GM04504 (cell line): ENCODE measurements at places on chromosomes 16 and 17.

DNA sequence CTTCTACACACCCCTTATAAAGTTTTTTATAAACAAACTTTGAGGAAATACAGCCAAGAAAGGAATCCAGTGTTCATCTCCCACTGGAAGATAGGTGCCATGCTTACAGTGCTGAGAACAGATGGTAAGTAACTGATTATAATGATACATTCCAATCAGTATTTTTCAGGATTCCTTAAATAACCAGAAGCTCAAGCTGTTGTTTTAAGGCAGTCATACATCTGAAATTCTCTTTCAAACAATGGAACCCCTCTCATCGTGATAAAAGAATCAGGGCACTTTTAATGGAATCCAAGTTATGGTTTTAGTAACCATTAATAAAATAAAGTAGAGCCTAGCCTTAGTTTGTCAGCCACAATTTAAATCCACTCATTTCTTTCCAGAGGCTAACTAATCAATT is 56.1 kb upstream of the STAC2 start:
- no peak for DNase-seq

DNA sequence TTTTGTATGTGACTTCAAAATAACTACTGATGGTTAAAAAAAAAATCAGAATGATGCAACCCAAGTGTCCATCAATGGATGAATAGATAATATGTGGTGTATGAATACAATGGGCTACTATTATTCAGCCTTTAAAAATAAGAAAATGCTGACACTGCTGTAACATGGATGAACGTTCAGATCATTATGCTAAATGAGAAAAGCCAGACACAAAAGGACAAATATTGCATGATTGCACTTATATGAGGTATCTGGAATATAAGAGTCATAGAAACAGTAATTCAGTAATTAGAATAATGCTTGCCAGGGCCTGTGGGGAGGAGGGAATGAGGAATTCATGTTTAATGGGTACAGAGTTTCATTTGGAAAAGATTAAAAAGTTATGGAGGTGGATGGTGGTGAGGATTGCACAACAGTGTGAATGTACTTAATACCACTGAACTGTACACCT is 25.4 kb downstream of the TENT4B start:
- no peak for DNase-seq

DNA sequence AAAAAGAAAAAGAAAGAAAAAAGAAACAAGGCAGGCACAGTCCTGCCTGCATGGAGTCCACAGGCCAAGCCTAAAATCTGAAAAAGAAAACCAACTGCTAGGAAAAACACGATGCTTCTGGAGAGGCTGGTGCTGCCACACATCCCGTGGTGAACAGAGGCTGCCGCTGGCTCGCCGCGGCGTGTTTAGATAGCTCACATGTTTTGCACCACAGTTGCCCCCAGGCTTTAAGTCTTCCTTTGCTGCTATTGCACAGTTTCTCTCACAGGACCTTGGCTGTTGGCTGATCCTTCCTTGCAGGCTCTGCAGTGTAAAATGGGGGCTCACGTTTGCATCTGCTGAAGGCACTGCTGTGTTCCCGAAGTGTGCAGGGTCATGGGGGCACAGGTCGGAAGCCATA is 8.6 kb downstream of the SLC6A4 start:
- no peak for DNase-seq

GRCh38 chr17:44924107-44924544 is 8.8 kb upstream of the GFAP start:
- no peak for DNase-seq

GRCh38 chr16:67730326-67730725 is 11.2 kb upstream of the GFOD2 start:
- no peak for DNase-seq

DNA sequence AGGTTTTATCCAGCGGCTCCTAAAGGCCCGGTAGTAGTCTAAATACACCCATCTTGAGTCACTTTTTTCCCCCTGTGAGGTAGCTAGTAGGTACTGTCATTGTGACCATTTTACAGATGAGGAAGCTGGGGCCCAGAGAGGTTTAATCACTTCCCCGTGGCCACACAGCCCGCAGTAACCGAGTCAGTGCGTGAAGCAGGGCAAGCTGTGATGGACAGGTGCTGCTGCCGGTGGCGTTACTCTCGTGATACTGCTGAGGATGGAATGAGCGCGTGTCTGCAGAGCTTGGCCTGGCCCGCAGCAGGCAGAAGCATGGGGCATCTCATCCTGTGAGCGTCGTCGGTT is 226.3 kb upstream of the CIBAR2 start:
- DNase-seq, result no peak

DNA sequence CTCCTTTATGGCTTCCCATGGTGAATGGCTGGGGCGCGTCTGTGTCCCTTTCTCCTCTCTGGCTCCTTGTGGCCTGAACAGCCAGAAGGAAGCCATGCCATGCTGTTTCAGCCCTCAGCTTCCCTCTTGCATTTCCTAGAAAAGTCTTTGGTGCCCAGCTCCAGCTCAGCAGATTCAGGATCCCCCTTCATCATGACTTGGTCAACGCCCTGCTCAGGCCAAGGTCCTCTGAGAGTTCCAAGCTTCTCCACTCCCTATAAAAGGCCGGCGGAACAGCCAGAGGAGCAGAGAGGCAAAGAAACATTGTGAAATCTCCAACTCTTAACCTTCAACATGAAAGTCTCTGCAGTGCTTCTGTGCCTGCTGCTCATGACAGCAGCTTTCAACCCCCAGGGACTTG is at the start of gene CCL13:
Gene CCL13 (plus strand): TSS at position 287 of the 400 bp plus-strand sequence. CDS start 47 bp downstream, at position 334.
- DNase-seq, result no peak

DNA sequence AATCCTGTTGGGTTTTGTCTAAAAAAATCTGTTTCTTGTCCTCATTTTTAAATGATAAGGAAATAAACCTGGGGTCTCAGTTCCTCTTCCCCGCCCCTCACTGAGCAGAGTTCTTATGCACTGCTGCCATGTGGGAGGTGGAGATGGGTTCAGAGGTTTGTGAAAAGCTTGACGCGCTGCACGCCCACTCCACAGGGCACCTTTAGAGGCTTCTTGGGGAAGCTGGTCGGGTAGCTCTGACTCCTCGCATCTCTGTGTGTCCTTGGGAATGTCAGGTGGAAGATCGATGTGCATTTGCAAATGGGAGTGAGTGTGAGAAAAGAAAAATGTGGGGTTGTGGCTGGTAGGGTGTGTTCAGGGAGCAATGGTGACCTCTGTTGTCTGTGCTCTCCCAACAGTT is 4.7 kb upstream of the ZNHIT3 start:
- no peak for DNase-seq

DNA sequence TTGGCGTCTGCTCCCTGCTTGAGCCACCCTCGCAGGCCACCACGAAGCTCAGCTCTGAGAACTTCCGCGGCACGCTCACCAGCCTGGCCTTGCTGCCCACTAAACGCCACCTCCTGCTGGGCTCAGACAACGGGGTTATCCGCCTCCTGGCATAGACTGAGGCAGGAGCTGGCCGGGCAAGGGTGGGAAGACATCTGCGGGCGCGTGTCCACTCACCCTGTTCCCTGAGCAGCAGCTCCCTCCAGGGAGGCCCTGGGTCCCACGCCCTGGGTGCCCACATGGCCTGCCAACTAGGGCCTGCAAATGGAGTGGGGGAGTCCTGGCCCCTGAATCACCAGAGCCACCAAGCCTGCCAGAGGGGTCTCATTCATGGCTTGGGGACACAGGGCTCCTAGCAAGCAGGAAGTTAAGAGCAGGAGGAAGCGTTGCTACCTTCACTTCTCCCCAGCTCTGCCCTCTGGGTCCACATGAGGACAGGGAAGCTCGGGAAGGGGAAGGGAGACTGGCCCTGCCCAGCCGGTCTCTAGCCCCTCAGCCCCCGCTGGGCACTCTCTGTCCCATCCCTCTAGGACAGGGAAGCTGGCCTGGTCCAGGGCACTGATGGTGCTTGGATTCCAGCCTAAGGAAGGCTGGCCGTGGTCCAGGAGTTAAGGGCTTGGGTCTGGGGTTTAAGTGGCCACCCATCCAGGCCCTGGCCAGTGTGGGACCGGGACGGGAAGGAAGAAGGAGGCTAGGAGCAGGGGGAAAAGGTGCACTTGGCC is 5.0 kb upstream of the SERPINF2 start:
- DNase-seq, result no peak

DNA sequence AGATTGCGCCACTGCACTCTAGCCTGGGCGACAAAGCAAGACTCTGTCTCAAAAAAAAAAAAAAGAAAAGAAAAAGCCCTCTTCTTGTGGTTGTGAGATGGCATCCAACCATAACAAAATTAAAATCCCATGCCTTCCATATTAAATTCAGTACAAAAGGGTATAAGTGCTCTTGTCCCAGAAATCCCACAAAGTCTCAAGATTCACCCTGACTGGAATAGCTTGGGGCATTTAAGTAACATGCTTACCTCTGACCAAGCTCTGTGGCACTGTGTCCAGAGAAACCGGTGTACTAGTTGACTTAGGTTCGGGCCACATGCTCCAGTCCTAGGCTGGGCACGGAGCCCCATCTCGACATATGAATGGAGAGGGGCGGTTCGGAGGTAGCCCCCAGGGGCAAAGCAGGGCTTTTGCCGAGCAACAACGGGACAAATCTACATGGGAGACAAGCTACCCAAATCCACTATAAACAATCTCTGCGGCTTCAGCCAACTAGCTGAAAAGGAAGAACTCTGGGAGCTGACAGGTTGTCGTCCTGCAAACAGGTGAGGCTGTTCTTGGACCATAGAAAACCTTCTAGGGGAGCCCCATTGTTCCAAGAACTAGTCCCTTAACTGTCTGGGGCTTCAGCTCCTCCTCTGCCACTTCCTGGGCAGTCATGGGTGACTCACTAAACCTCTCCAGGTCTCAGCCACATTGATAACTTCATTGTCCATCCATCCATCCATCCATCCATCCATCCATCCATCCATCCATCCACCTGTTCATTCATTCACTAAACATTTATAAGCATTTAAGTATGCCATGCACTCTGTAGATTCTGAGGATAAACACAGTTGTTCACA is 10.3 kb upstream of the IL4R start:
- no peak for DNase-seq

DNA sequence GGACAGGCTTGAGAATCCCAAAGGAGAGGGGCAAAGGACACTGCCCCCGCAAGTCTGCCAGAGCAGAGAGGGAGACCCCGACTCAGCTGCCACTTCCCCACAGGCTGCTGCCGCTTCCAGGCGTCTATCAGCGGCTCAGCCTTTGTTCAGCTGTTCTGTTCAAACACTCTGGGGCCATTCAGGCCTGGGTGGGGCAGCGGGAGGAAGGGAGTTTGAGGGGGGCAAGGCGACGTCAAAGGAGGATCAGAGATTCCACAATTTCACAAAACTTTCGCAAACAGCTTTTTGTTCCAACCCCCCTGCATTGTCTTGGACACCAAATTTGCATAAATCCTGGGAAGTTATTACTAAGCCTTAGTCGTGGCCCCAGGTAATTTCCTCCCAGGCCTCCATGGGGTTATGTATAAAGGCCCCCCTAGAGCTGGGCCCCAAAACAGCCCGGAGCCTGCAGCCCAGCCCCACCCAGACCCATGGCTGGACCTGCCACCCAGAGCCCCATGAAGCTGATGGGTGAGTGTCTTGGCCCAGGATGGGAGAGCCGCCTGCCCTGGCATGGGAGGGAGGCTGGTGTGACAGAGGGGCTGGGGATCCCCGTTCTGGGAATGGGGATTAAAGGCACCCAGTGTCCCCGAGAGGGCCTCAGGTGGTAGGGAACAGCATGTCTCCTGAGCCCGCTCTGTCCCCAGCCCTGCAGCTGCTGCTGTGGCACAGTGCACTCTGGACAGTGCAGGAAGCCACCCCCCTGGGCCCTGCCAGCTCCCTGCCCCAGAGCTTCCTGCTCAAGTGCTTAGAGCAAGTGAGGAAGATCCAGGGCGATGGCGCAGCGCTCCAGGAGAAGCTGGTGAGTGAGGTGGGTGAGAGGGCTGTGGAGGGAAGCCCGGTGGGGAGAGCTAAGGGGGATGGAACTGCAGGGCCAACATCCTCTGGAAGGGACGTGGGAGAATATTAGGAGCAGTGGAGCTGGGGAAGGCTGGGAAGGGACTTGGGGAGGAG is at the start of gene CSF3:
Gene CSF3 (plus strand): TSS at position 436 of the 993 bp plus-strand sequence. CDS start 35 bp downstream, at position 471.
- no peak for DNase-seq
